Activated T-helper 1 cell treated with Interleukin-2 at 50 U/mL for 16 hours (primary cell): ENCODE measurements at places on chromosomes 2 and 18.

DNA sequence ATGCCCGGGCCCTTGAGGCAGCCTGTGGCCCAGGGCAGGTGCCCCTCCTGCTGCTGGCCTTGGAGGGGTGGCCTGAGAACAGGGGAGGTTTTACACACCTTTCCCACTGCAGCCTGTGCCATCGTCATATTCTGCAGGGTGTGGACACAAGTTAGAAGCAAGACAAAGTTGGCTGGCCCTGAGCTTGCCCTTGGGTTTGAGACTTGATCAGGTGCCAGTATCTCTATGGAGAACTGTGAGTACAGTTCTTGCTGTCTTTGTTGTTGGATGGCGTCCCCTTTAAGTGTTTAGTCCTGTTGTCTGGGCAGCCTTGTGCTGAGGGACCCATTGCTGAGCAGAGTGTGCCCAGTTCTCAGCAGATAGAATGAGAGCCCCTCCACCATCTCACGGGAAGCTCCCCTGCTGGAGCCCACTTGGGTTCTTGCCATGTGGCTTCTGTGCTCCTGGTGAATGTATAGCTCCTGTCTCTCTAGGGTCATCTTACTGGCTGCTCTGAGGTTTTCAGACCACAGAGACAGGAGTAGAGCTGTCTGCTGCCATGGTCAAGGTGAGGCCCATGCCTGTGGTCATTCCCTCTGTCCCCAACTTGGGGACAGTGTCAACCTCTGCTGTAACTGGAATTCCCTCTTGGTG is 115.9 kb downstream of the SH3RF3 start:
- no peak for DNase-seq

GRCh38 chr2:241069821-241070281 is 32.2 kb downstream of the MTERF4 start:
- DNase-seq, result no peak

GRCh38 chr2:105055613-105056012 is 17.7 kb downstream of the MRPS9 start:
- DNase-seq, result no peak

- no peak for DNase-seq
These were observed 51.4 kb upstream of the YPEL5 start for GRCh38 chr2:30095402-30095801.

DNA sequence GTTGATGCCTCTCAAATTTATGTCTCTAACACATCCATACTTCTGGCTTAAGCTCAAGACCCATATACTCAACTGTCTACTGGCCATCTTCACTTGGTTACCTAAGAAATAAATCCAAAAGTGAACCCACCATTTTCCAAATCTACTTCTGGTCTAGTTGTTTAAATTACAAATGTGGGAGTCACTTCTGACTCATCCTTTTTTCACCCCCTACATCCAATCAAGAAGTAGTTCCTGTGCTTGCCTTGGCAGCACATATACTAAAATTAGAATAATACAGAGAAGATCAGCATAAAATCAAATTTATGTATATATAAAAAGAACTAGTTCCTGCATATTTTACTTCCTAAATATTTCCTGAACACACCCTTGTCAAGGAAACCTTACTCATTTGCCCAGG is 53.6 kb downstream of the STRN start:
- DNase-seq, result no peak

DNA sequence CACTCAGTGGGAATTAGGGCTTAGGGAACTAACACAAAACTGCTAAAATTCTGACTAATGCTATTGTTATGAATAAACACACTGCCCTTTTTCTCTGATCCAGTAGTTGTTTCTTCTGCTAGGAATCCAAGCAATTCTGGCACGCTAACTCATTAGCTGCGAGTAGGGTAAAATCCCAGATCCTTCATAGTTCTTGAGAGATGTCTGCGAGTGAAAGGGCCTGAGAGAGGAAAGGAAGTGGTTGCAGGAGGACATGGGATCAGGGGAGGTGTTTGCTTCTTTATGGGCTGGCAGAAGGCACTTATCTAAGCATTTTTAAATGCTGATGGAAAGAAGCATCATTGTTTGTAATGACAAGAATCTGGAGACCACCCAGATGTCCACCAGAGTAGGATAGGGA is 9.4 kb downstream of the MAP3K19 start:
- no peak for DNase-seq

DNA sequence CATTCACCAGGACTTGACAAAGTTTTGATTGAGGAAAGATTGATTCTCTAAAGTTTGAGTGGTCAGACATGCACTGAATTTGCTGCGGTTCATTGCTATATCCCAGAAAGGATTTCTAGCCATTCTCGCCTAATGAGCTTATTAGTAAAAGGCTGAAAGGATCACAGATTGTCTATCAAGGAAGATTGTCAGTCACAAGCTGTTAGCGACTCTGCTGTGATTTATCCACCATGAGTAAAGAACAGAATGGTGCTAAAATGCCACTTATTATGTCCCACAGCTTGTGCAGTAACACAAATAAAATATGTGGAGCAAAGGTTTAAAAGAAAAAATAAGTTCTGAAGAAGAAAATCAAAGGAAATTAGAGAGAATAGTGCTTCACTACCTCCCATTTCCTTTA is 701.2 kb upstream of the CDH7 start:
- DNase-seq, result no peak
